ENCODE measurements at places on chromosomes 4 and X.

DNA sequence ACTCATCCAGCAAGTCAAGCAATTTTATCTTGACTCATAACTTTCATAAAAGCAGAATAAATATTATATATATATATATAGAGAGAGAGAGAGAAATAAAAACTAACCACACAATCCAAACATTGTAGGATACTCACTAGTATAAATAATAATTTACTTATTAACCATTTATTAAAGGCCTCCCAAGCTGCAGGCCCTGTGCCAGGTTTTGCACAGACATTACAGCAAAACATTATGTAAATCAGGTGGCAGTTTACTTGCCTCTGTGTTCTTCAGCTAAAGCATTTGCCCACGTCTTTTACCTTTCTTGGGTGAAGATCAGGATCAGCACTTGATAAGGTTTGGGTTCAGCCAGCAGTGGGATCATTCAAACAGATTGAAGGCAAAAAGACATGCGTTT is 75.6 kb downstream of the CLDN22 start:
- DNase-seq = no peak

DNA sequence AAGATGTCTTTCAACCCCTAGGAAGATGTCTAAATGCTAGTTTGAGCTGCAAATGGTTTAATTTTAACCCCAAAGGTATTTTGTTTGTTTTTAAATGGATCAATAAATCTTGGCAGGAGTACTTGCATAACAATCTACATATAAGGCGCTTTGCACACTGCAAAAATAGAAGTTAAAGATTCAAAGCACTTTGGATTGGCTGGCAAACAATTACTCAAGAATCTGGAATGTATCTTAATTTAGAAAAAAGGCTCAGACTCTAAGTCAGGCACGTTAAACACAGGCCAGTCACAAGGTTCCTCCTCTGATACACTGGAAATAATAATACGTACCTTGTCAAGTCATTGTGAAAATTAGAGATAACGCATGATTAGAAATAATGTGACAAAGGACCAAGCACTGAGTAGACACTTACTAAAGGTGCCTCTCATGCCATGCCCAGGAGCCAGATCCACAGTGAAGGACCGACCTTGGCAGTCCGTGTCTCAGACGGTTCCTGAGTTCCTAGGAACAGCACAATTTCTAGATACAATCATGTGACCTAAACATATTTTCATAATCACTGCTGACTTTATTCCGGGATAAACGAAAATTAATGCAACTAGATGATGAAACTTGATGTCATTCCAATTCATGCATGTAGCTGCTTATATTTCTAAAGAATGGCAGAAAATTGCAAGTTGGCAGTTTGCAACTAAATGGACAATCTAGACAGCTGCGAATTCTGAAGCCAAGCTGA is 49.6 kb downstream of the PROM1 start:
- DNase-seq = no peak

- DNase-seq = peak; percentile 63
Observed at GRCh38 chr4:76147454-76148141, 599 bp downstream of the NUP54 start.

DNA sequence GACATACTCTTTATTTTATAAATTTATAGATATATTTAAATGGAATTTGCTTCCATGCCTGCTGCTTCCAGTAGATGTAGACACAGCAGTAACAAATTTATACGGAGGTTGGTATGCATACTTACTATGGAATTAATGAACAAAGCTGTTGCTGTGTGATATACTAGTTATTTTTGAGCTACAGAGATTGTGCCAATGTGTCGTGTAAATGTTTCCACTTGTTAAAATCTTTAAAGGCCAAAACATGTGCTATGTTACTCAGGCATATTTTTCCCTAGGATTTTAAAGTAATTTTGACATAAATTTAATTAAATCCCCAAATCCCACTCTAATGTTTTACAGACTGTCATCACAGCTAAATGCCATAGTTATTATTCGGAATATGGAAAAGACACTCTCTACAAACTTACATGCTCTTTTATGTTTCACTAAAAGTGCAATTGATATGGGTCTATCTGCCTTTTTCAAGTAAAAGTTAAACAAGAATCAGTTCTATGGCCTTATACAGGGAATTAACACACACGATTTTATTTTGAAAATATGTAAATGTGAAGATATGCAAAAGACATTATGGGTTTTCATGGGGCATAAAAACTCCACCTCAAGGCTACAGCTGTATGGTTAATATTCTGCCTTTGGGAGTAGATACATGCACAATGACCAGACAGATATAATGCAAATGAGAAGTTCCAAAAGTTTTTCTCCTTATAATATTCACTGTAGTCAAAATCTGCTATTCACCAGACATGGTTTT is 256.8 kb downstream of the FSTL5 start:
- no peak for DNase-seq

GRCh38 chrX:148768296-148768695 is 267.9 kb downstream of the AFF2 start:
- no peak for DNase-seq

- DNase-seq = no peak
Observed at GRCh38 chr4:5863461-5864113, 29.3 kb downstream of the CRMP1 start.

DNA sequence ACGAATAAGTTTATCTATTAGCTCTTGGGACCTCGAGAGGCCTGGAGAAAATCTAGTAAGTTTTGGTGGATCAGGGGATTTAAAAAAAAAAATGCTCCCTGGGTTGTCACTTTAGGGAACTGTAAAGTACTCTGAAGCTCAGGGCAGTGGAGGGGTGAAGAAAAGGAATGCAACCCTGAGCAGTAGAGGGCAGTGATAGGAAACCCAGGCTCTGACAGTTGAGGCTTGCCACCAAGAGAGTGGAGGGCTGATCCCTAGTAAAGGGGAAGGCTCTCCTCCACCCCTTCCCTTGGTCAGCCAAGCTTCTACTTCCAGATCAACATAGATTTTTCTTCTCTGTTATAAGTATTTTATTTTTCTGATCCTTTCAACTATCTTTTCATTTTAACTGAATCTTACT is 73.1 kb downstream of the FBXO8 start:
- DNase-seq = no peak

GRCh38 chrX:153874085-153874365 is 11.9 kb downstream of the L1CAM start:
- no peak for DNase-seq

DNA sequence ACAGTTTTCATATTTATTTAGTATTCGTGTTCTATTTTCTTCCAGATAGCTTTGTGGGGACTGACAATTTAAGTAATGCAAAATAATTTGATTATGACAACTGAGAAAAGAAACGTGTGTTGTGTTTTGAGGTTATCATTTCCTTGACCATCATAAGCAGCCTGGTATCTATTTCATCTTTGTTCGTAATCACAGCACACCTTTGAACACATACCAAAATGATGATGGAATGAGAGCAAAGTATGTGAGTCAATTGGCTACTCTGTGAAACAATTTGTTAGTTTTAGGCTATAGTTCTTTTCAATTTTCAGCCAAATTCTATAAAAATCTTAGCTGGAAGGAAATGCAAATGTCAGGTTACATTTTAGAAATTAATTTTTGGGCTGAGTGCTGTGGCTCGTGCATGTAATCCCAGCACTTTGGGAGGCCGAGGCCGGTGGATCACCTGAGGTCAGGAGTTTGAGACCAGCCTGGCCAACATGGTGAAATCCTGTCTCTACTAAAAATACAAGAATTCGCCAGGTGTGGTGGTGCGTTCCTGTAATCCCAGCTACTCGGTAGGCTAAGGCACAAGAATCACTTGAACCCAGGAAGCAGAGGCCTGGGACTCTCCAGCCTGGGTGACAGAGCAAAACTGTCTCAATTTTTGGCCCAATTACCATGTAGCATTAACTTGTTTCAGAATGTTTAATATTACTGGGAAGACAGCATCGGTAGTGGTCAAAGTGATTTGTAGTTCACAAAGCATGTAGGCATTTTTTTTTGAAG is 1.1 kb upstream of the DUSP21 start:
- no peak for DNase-seq

DNA sequence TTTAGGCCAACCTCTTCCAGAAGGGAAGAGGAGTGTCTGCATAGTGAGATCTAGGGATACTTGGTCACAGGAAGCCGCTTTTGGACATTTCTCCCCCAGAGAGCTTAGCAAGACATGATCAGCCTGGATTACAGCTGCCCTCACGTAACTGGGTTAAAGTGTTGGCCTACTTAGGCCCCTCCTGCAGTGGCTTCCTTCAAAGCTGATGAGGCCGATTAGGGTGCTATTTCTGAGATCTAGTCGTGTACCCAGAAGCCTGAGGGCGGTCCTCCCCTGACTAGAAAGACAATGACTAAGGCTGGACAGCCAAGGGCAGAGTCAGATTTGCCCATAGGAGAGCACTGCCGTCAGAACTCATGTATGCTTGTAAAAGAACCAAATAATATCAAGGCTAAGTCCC is 135.0 kb downstream of the AMMECR1 start:
- no peak for DNase-seq
